ENCODE measurements at places on chromosomes 1 and 21. TPM values are rescaled to one million over a fixed set of nuclear protein-coding genes. Genes with fewer than 3 reads are reported as not detected.

- no peaks in the 10 kb centered on the region for H3K27me3 ChIP-seq
- no peak overlapping the region for H3K27ac ChIP-seq
- no peak for DNase-seq
- no peaks in the 10 kb centered on the region for H3K36me3 ChIP-seq
- H3K4me3 ChIP-seq: no peak overlapping the region
Measured at GRCh38 chr1:41613689-41614574, 129.4 kb upstream of the EDN2 start.

DNA sequence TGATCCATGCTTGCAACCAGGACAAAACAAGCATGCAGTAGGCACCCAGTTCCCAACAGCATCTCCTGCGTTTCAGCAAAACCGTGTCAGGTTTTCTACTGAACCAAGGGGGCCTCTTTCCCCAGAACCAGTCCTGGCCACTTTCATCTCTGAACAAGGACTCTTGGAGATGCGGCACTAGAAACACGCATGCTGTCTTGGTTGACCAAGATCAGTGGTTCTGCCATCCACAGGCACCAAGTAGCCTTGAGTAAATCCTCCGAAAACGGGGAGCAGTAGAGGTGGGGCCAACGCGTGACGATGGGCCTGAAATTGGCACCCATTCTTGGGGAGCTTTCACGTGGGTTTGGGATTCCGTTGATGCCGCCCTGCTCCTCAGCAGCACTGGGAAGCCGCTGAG, 62.5 kb upstream of the AJAP1 start:
- DNase-seq: no peak
- H3K4me3 ChIP-seq: no peak overlapping the region
- H3K27me3 ChIP-seq: no peaks in the 10 kb centered on the region
- no peaks in the 10 kb centered on the region for H3K36me3 ChIP-seq
- peaks cover 4% of the 10 kb centered on the region for H3K4me1 ChIP-seq

DNA sequence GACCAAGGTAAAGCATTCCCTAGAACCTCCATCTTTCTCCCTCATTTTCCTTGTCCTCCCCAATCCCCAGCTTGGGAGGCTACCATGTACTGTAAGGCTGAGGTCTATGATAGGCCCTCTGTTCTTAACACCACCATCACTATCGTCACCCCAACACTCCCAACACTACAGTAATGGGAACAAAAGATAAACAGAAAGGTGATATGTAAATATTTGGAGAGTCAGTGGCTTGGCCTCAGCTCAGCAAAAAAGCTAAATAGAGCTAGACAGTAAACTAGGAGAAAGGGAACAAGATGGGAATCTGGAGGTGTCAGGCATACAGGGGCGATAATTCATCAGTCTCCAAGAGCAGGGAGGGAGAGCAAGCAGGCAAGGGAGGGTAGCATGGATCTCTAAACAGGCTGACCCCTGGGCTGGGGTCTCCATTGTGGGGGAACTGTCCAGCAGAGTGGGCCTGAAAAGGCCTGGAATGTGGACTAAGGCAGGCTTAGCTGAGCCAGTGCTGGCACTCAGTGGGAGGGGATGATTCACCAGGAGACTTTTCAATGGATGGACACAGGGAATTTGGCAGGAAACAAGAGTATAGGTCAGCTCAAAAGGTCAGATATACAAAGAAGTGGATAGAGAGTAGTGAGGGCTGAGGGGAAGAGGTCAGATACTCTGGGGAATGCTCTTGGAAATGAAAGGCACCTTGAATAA, 6.7 kb downstream of the WNT2B start:
- H3K4me1 ChIP-seq: no peaks in the 10 kb centered on the region
- no peak overlapping the region for H3K27ac ChIP-seq
- no peaks in the 10 kb centered on the region for H3K27me3 ChIP-seq
- DNase-seq: no peak

- no peaks in the 10 kb centered on the region for H3K27me3 ChIP-seq
- no peaks in the 10 kb centered on the region for H3K36me3 ChIP-seq
- no peak for DNase-seq
Measured at GRCh38 chr1:47564570-47564969, 126.7 kb downstream of the FOXD2 start.

Gene FMO5
- total RNA-seq: 9.5 TPM

DNA sequence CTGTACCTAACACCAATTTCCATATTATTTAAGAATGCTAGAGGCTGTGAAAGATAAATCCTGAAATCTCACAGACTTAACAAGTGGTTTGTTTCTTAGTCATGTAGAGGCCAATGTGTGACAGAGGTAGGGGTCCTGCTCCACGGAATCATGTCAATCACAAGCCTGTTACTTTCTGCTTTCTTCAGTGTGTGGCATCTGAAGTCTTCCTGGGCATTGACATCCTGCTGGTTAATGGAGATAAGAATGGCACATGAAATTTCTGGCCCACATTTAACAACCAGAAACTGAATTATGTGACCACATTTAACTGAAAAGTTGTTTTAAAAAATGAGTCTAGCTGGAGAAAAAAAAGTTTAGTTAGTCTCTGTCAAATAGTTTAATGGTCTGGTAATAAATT, 68.3 kb upstream of the PLA2G4A start:
- no peaks in the 10 kb centered on the region for H3K27me3 ChIP-seq
- no peaks in the 10 kb centered on the region for H3K36me3 ChIP-seq
- no peak overlapping the region for H3K4me3 ChIP-seq
- H3K4me1 ChIP-seq: no peaks in the 10 kb centered on the region
- no peak for DNase-seq

DNA sequence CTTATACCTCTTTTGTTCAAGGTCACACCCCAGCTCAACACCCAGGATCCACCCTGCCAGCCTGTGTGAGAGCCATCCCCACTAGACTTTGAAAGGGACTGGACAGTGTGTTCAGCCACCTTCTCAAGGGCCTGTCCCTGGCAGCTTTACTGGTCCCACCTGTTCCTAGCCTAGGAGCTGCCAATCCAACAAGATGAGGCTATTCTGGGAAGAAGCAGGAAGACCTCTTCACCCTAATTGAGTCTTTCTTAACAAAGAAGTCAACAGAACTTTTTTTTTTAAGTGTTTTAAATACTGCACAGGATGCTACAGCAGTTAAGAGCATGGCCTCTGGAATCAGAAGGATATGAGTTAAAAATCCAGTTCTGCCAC, 95.8 kb upstream of the HOOK1 start:
- no peak overlapping the region for H3K27ac ChIP-seq
- H3K36me3 ChIP-seq: no peaks in the 10 kb centered on the region
- no peaks in the 10 kb centered on the region for H3K4me1 ChIP-seq
- H3K4me3 ChIP-seq: no peak overlapping the region

DNA sequence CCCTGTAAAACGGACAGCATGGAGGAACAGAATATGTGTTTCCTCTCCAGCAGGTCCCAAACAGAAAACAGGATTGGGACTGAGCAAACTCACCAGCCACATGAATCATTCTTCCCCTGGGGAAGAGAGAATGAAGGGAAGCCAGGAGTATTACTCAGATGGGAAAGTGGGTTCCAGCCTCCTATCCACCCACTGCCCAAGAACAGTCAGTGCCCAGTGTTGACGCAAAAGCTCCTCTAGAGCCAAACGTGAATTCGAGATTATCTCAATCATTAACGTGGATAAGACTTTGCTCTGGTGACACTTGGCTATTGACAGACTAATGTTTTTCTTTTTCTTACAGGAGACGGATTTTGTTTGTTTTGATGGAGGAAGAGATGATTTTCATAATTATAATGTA, 9.3 kb downstream of the MIA3 start:
- H3K4me3 ChIP-seq: no peak overlapping the region
- no peak for DNase-seq
- no peaks in the 10 kb centered on the region for H3K4me1 ChIP-seq
- H3K36me3 ChIP-seq: peaks cover 12% of the 10 kb centered on the region
- no peak overlapping the region for H3K27ac ChIP-seq

- no peaks in the 10 kb centered on the region for H3K27me3 ChIP-seq
- peaks cover 15% of the 10 kb centered on the region for H3K4me1 ChIP-seq
- peak overlapping the region; percentile 78 for H3K4me3 ChIP-seq
- DNase-seq: peak; percentile 87
- H3K36me3 ChIP-seq: no peaks in the 10 kb centered on the region
- H3K27ac ChIP-seq: peak overlapping the region; percentile 93
Measured at GRCh38 chr21:31731056-31731856, 662 bp downstream of the SCAF4 start.

Gene SH2D1B
- total RNA-seq: 0.76 TPM

Gene TMEM269
- 0.22 TPM for total RNA-seq

- H3K27me3 ChIP-seq: no peaks in the 10 kb centered on the region
- DNase-seq: no peak
- no peaks in the 10 kb centered on the region for H3K4me1 ChIP-seq
- no peak overlapping the region for H3K27ac ChIP-seq
- H3K36me3 ChIP-seq: no peaks in the 10 kb centered on the region
- H3K4me3 ChIP-seq: no peak overlapping the region
Measured at GRCh38 chr1:236354330-236355147, 39.5 kb upstream of the EDARADD start.

Gene NTNG1
- total RNA-seq: 2.8 TPM

Gene SH2D5
- total RNA-seq: 0.57 TPM

All from kidney (tissue), 22 donors.